Hindlimb muscle (tissue), 1 donor: ENCODE measurements at places on chromosomes 7 and 10.

GRCh38 chr7:149071182-149071635, 19.3 kb downstream of the ZNF786 start:
- DNase-seq: no peak

DNA sequence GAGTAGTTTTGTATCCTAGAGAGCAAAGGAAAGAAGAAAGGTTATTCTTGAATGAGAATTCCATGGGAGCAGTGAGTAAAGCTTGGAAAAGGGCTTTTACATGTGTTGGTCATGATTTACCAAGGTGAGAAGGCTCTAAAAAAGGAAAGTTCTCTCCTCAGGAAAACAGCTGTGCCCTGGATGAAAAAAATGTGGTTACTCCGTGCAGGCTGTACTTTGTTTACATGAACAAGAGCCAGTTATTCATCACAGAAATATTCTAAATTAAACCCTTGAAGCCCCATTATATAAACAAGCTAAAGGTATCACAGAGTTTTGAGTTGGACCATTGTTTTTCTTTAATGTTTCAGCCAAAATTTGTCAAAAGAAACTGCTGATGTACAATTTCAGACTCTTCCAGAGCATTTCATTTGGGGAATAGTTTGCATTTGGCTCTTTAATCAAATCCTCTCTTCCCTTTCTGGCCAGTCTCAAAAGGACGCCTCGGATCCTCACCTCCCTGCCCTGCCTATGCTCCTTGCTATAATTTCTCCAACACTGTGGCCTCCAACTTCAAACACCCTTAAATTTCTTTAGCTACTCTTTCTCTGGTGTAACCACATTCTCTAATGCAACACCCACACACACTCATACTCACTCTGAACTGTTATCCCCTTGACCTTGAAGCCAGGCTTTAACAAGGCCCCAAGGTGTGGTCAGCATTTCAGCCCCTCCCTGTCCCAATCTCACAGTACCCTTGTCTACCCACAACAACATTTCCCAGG, 47.4 kb downstream of the AFAP1L2 start:
- no peak for DNase-seq

- DNase-seq: no peak
Measured at GRCh38 chr7:71133856-71134255, 1.9 kb downstream of the GALNT17 start.

DNA sequence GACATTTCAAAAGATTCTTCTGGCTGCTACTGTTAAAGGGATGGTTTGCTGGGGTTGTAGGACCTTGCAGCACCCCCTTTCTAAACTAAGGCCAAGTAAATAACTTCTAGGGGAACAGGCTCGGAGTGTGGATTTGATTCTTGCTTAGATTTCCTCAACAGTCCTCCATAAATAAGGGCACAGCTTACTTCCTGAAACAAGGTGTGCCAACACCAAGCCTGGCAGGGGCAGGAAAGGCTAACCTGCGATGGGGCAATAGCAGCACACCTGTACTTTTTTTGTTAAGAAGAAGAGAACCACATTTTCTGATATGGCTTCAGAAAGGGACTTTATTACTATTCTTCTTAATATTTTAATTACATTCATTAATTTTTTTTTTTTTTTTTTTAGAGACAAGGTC, 121.9 kb downstream of the RNF216 start:
- no peak for DNase-seq

DNA sequence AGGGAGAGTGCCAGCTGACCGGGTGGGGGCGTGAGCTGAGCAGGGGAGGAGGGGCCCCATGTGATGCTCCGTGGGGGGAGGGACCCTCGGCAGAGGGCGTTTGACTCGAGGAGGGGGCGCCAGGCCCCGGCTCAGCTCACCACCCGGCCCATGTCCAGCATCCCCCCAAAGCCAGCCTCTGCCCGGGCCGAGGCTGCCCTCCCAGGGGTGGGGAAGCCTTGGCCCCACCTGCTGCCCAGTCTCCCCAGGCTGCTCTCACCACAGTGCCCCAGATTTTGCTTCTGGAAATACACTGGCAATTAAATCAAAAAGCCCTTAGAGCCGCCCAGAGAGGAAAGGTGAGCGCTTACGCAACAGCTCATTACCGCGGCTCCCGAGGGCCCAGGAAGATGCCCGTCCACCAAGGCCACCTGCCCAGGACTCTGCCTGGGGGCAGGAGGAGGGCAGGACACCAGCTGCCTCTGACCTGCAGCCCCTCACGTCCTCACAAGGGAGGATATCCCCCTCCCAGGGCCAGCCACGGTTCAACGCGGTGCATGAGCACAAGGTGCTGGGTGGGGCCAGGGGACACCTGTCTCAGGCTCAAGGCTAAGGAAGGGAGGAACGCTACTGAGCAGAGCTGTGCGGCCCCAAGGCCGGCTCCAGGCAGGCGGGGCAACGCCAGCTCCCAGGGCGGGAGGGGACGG, 70.0 kb upstream of the INPP5A start:
- no peak for DNase-seq

DNA sequence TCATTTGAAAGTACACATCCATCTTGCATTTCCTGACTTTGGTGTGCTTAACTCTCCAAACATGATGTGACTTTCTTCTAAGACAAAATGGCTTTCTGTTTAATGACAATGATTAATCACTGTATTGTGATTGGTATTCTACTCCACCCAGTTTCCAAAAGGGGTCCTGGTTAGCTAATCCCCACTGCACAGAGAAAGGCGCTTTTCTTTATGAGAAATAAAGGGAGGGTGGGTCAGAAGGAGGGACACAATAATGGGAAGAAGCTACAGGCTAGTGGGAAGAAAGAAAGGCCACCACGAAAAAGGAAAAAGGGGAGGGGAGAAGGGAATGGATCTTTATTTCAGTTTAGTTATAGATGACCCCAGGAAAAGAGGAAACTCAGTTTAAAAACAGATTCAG, 69.2 kb downstream of the PRTFDC1 start:
- no peak for DNase-seq

DNA sequence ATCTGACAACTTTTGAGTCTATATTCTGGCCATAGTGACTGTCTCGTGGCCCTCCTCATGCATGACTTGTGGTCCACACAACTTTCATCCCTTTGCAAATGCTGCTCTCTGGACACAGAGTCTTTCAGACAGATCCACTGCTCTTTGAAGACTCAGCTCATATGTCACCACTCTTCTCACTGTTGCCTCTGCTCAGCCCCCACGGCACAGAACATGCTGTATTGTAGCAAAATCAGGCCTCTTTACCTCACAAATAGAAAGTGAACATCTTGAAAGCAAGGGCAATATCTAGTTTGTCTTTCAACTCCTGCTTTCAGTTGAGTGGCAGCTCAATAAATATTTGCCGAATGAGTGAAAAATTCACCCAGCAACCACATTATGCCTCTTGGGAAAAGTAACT, 443.5 kb downstream of the NRG3 start:
- DNase-seq: no peak

DNA sequence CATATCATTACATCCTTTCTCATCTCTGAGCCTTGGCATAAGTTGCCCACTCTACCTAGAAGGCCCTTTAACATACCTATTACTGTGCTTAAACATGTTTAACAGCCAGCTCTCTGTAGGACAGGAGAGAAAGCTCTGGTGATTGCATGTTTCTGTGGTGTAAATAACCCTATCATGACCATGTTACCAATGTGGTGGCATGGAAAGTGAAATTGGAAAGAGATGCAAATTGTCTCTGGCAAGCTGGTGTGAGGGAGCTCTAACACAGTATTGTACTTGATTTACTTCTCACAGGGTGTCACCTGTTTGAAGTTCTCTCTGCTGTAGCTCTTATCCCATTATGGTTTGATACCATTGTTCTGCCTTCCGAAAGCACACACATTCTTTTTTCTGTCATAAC, 231.8 kb upstream of the DKK1 start:
- no peak for DNase-seq

DNA sequence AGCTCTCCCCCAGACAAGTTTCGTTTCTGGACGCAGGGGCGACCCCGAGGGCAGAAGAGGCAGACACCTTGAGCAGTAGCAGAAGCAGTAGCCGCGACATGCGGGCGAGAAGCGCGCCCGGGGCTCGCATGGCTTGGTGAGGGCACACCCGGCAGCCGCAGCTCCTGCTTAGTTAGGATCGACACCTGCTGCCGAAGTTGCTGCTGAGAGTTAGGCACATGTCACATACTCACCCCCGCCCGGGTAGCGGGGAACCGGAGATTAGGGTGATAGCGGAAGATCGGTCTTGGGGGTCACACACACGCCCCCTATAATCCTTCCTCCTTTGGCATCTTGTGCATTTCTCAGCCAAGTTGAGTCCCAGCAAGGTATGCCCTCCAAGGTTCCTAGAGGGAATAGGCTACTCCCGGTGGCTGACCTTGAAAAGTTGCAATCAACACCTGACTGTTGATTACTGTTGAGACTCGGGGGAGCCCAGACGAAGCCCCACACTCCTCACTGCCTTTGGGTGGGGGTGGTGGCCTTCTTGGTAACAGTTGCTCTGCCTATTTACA, 668 bp downstream of the GPR37 start:
- DNase-seq: no peak
